ENCODE measurements at places on chromosomes 16 and 17.

DNA sequence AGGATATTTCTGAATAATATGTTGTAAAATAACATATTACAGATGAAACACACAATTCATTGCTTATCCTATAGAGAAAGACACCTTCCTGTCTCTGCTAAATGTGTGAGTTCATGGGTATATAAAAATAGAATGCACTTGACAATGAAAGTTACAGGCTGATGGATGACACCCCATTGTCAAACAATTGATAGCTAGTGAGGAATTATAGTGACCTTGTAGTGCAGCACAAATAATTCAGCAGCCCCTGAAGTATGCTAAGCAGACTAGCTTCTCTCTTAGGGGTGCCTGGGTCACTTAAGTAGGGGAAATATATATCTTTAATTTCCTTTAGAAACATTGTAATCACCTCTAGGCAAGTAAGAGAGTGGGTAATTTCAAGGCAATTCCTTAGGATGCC is 826.2 kb downstream of the CDH8 start:
- DNase-seq, result no peak

DNA sequence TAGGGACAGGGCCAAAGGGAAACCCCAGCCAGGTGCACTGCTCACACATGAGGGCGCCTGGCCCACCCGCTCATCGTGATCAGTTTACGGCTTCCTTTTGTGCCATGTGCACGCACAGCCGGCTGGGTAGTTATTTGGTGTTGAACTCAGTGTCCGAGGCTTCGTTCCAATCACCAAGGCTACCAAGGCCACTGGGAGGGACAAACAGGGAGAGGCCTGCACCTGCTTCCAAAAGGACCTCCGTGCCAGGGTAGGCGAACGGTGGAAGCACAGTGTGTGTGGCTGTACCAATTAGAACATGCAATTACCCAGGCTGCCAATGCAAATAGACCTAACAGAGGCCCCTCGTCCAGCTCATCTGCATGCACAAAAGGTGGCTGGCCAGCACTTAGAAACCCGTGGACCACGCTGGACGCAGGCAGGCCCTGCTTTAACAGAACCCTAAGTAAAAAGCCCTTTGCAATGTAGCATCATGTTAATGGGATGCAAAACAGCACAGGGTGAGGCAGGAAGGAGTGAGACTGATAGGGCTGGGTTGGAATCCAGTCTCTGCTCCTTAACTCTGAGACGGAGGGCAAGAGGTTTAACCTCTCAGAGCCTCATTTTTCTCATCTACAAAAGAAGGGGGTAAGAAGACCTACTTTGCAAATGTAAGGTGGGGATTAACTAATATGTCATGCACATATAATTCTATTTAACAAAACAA is 204.0 kb downstream of the XYLT1 start:
- no peak for DNase-seq

DNA sequence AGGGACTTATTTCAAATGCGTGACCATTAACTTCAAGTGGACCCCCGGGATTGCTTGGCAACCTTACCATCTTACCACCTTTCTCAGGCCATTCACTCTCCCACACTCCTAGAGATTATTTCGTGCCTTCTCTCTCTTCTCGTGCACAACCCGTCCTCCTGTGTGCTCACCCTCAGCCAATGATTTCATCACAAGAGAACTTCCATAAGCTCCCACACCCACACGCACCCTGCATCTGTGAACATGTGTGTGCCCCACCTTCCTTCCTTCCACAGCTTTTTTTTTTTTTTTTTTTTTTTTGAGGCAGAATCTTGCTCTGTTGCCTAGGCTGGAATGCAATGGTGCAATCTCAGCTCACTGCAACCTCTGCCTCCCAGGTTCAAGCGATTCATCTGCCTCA is 27.4 kb upstream of the CDH3 start:
- DNase-seq, result no peak

DNA sequence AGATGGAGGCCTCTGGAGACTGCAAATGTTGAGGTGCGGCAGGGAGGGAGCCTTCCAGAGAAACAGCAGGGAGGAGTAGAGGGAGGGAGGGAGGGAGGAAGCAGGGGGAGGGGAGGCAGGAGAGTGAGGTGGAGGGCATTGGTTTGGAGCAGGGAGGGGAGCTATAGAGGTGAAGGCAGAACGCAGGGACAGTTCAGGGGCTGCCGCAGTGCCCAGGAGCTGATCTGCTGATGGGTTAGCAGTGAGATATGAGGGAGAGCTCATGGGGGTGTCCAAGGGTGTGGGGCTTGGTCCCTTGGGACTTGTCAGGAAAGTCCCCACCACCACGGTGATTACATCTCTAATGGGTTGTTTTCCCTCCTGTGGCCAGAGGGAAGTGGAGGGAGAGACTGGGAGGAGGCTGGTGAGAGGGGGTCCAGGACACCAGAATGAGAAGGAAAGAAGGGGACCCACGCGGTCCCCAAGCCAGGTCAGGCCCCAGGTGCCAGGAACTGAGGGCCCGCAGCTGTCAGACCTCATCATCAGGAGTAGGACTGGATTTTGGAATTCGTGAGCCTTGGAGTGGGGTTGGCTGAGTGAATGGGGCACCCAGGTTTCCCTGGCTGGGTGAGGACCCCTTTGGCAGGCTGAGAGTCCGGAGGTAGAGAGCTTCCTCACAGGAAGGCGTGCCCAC is 11.2 kb downstream of the CA4 start:
- peak; percentile 77 for DNase-seq

- peak; percentile 70 for DNase-seq
Observed at GRCh38 chr16:90019543-90020259, 445 bp upstream of the DBNDD1 start.

DNA sequence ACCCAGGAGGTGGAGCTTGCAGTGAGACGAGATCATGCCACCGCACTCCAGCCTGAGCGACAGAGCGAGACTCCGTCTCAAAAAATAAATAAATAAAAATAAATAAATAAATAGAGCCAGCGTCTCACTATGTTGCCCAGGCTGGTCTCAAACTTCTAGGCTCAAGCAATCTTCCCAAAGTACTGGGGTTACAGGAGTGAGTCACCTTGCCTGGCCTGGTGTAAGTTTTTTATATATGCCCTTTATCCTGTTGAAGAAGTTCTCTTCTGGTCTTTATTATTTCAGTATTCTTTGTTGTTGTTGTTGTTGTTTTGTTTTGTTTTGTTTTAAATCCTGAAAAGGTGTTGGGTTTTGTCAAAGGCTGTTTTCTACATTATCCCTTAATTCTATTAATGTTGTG is 30.1 kb upstream of the ABCC1 start:
- no peak for DNase-seq

- DNase-seq, result peak; percentile 90
Observed at GRCh38 chr17:49223517-49224197, 6.9 kb downstream of the PHOSPHO1 start.

GRCh38 chr17:29956225-29956624 is 14.8 kb downstream of the EFCAB5 start:
- DNase-seq, result no peak

- DNase-seq, result no peak
Observed at GRCh38 chr16:56792967-56793366, 63.0 kb downstream of the NUP93 start.

- DNase-seq, result peak; percentile 84
Observed at GRCh38 chr16:89322321-89323119, 105.0 kb downstream of the ZNF778 start.

DNA sequence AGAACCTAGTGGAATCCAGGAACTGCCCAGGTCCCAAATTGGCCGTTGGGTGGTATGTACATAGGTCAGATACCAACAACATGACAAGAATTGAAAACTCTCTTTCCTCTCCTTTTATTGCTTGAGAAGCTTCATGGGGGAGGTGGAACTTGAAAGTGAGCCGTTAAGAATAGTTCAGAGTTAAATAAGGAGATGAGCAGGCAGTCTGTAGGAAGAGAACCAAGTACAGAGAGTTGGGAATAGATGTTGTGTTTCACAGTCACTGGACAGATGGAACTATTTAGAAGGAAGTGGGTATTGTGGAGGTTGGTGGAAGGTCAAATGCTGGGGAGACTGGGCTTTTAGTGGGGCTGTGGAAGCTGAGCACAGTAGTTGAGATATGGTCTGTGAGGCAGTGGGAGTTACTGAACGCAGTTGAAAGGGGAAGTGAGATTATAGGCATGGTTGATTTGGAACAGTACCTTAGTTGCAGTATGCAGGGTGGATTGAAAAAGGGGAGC is 26.4 kb downstream of the ARHGAP44 start:
- DNase-seq, result no peak

GRCh38 chr17:17359271-17359670 is 56.1 kb downstream of the NT5M start:
- no peak for DNase-seq

DNA sequence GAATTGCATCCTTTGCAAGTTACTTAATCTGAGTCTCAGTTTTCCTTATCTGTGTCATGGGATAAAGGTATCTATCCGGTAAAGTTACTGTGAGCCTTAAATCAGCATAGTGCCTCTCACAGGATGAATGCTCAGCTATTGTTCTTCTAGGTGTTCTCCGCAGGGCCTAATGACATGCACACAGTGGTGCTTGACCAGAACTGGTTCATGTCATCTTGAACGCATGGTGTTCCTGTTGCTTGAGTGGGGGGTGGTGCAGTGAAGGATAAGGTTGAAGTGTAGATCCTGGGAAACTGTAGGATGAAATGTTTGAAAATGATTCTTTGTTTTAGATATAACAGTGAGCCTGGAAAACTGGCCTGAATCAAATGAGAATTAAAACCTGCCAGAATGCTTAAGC is 4.0 kb downstream of the KRT40 start:
- no peak for DNase-seq

DNA sequence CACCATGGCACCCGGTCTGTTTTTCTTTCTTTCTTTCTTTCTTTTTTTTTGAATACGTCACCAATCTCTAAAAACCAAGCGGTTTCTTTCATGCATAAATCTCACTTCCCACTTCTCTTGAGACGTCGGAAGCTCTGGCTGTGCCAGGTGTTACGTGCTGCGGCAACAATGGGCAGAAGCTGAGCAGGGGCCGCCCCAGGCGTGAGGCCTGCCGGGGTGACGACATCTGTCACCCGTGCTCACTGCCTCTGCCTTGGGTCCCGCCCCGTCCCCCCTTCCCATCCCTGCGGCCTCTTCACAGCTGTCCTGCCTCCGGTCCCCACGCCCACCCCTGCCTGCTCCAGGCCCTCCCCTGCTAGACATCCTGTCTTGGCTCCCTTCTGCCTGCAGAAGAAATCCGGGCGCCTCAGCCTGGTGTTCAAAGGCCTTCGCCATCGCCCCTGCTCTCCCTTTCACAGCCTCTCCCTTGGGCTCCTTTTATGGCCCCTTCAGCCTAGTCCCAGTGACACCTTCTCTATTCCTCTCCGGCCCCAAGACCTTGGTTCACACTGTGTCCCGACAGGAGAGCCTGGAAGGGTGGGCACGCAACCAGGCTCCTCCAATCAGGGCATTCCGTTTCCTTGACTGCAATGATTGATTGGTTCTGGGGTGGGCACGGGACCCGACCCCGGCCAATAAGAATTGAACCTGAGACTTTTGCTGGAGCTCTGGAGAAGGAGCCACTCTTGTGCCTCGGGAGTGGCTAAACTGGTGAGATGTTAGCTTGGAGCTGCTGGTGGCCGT is 4.8 kb downstream of the P2RX1 start:
- DNase-seq, result peak; percentile 59

DNA sequence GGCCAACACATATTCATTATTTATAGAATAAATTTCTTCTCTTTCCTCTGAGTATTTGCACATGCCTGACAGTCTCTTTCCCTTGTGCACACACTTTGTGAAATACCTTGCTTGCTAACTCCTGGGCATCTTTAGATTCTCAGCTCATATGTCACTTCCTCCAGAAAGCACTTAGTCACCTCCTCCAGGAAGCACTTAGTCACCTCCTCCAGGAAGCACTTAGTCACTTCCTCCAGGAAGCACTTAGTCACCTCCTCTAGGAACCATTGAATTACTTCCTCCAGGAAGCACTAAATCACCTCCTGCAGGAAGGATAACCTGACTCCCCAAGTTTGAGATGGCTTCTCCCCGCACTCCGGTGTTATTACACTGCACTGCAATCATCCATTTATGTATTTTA is 462.5 kb upstream of the EEF2KMT start:
- DNase-seq, result no peak

GRCh38 chr17:44770166-44770925 is 11.6 kb downstream of the ADAM11 start:
- DNase-seq, result no peak

DNA sequence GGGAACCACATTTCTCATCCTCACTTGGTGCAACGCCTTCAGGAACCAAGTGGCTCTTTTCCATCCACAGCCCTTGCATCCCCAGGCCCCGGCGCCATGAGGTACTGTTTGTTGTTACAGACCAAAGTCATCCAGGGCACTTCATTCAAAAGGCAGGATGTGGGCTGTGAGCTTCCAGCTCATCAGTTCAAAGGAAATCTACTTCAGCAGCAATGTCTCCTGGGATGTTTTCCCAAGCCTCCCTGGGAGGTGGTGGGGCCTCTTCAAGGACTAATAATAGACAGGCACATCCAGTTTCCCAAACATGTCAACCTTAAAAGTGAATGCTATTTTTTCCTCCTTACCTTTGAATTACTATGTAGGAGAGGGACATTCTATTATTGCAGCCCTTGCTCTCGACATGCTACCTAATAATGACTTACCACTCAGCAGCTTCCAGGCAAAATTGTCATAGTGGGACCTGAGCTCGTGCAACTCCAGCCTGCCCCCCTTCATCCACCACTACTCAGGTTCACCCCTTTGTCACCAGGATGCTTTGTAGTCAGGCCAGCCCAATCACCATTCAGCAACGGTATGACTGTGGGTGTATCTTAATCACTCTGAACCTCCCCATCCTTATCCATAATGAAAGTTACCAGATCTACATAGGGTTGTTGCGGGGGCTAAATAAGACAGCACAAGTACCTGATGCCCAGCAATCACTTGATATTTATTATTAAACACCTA is 1.7 kb upstream of the PRKCB start:
- DNase-seq, result no peak

DNA sequence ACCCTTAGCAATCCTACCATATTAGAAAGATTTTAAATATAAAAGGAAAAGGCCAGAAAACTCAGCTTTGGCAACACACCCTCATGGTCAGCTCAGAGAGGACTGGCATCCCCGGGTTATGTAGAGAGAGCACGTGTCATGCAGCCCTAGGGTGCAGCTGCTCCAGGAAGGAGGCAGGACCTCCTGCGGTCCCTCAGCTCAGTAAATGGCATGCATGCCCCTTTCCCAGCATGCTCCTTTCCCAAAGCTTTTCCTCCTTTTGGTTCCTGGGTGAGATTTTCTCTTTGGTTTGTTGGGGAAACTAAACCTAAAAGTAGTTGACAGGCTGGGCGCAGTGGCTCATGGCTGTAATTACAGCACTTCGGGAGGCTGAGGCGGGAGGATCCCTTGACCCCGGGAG is 3.9 kb downstream of the GAN start:
- DNase-seq, result no peak

- no peak for DNase-seq
Observed at GRCh38 chr17:8868092-8868491, 618 bp upstream of the PIK3R6 start.

GRCh38 chr17:64130559-64131001 is 636 bp upstream of the ERN1 start:
- no peak for DNase-seq

DNA sequence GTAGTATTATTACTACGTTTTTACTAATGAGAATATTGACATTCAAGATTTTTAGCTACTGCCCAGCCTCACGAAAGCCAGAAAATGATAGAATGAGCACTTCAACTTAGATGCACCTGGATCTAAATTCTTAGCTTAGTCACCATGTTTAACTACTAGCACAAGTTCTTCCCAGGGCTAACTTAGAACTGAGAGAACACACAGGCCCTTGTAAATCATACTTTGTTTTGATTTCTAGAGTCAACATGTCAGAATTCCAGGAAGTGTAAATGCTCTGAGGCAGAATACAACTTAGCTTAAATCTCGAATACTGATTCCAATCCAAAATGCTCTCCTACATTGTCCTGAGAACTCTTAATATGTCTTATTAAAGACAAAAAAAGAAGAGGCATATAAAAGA is 6.8 kb upstream of the ACSM1 start:
- DNase-seq, result no peak

- DNase-seq, result peak; percentile 93
Observed at GRCh38 chr17:50953831-50954601, 87.9 kb upstream of the TOB1 start.

Measured in H9 (cell line).